ENCODE measurements at places on chromosomes 12 and 14.

DNA sequence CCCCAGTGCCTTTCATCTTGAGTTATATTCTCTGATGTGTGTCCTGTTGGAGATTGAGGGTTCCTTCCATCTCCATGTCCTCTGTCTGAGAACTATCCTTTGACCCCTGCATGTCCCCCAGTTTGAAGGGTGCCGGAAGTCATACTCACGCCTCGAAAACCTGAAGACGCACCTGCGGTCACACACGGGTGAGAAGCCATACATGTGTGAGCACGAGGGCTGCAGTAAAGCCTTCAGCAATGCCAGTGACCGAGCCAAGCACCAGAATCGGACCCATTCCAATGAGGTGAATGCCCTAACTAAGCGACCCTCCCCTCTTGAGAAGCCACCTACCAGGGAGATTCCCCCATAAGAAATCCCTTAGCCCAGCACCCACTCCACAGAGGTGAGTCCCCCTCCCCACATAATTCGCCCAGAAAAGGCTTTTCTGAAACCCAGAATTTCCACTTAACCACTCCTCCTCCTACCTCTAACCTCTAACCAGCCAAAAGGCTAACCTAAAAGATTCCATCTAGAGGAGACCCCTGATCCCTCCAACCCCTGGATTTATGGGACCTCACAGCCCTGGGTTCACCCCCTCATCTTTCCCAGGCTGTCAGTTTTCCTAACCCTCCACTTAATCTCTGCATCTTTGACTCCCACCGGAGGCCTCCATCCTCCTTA, 7.8 kb downstream of the GLI1 start:
- no peak for DNase-seq

GRCh38 chr12:45671254-45671653, 58.3 kb upstream of the ARID2 start:
- no peak for DNase-seq

DNA sequence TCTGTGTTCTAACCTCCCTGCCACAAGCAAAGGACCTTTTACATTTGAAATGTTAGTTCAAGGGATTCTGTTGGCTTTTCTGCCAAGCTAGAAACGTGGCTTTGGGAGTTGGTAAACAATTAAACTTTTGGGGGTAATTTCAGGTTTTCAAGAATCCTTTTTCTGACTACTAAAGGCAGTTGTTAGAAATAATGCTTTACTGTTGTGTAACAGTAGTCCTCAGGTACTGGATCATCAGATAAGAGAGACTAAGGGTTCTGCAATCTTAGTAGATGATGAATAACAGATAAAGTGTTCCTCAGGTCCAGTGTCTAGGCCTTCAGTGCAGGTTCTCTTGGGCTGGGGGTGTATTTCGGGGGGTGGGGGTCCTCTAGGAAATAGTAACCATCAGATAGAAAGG, 192.3 kb downstream of the SYNE2 start:
- DNase-seq = no peak

GRCh38 chr14:71322655-71323250, 415.5 kb downstream of the PCNX1 start:
- peak; percentile 41 for DNase-seq

DNA sequence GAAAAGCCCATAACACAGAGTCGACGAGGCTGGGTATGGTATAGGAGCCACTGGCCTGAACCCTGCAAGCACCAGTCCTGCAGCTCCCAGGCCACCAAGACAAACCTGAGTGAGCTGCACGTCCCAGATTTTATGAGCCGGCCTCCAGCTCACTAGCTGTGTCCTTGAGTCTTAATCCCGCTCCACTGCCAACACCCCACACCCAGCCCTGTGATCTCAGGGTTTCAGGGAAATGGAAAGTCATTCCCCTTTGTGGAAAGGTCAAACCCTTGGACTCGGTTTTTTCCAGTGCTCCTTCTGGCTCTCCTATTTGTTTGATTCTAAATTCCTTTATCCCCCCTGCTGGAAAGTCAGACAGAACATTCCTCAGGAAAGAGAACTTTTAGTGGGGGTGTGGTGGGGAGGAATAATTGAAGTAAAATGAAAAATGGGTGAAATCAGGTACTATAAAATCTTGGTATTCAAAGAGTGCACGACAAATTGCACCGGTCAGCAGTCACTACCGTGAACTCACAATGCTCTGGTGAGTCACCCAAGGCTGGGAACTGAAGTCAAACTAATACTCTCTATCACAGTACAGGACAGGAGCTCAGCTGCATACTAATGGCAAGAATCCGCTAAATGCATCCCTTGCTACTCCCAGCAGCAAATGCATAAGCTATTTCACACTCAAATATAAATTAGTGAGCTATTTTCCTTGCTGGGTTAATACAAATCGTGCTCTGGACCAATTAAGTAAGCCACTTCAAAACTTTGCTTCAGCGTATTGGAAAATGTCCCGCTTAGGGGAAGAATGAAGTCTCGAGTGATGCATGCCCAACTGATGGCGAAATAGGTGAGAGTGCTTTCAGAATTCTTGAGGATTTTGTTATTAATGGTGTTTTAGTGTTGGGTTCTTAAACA, 9.0 kb downstream of the PITPNM2 start:
- no peak for DNase-seq

- no peak for DNase-seq
These were observed 39.9 kb upstream of the DHRS7 start for GRCh38 chr14:60204843-60205774.

GRCh38 chr12:33589576-33590114, 150.0 kb upstream of the SYT10 start:
- no peak for DNase-seq

- no peak for DNase-seq
These were observed 106.0 kb downstream of the TXNDC16 start for GRCh38 chr14:52446355-52446754.

DNA sequence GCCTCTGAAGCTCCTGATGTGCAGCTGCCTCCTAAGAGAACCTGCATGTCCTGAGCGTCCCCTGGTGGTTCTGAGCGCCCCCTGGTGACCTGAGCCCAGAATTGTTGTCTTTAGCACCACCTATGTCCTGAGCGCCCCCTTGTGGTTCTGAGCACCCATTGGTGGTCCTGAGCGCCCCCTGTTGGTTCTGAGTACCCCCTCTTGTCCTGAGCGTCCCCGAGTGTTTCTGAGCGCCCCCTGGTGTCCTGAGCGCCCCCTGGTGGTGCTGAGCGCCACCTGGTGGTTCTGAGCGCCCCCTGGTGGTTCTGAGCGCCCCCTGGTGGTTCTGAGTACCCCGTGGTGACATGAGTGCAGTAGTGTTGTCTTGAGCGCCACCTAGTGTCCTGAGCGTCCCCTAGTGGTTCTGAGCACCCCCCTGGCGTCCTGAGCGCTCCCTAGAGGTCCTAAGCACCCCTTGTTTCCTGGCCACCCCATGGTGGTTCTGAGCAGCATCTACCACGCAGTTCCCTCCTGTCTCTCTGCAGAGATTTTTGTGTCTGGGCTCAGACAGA, 782.5 kb downstream of the TMEM121 start:
- DNase-seq = peak; percentile 65

- no peak for DNase-seq
These were observed 22.8 kb upstream of the NPFF start for GRCh38 chr12:53530061-53530460.
